ENCODE measurements at places on chromosomes 3 and 15. TPM values are rescaled to one million over a fixed set of nuclear protein-coding genes. Genes with fewer than 3 reads are reported as not detected.

DNA sequence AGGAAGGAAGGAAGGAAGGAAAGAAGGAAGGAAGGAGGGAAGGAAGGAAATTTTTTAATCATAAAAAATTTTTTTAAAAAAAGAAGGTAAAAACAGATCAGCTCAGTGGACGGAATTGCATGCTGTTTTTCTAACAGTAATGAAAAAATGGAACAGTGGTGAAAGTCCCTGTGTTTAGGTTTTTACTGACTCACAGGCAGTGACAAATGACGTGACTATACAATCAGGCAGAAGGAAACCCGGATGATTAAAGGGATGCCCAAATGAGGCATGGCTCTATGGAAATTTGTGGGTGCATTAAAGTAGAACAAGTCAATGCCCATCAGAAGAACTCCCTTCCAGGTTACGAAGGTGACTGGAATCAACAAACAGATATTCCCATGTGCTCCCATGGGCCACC lies 135.0 kb downstream of the IMPG2 start:
- no peak for DNase-seq

Gene ADAMTS17
- total RNA-seq: 15.3 TPM

Gene PLAAT1
- total RNA-seq: not detected

Gene SPATA12
- not detected for total RNA-seq

Gene CCDC54
- not detected for total RNA-seq
